H9 (cell line): ENCODE measurements at places on chromosomes 4 and X. TPM values are rescaled to one million over a fixed set of nuclear protein-coding genes. Genes with fewer than 3 reads are reported as not detected.

DNA sequence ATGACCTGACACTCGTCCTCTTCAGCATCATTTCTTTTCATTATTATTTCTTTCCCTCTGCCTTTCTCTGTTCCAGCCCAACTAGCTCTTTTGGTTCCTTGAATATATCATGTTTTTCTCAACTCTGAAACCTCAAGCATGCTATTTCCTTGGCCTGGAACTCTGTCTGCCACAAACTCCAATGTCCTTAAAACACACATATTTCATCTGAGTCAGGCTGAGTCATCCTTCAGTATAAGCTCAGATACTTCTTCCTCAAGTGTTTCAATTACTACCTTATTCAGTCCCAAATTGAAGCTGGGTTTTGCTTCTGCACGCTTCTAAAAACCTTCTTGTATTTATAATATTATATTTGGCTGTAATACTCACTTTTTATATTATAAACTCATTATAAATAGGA lies 424.2 kb downstream of the PDGFC start:
- DNase-seq, result no peak

- DNase-seq, result no peak
Measured at GRCh38 chrX:111483135-111483534, 28.3 kb upstream of the SERTM2 start.

GRCh38 chr4:152785639-152786615 lies 6.2 kb downstream of the ARFIP1 start:
- DNase-seq, result no peak

GRCh38 chrX:39367416-39367815 lies 566.2 kb downstream of the MID1IP1 start:
- no peak for DNase-seq

AMER1 gene
- 5.5 and 6.2 TPM in 2 replicates for total RNA-seq

DNA sequence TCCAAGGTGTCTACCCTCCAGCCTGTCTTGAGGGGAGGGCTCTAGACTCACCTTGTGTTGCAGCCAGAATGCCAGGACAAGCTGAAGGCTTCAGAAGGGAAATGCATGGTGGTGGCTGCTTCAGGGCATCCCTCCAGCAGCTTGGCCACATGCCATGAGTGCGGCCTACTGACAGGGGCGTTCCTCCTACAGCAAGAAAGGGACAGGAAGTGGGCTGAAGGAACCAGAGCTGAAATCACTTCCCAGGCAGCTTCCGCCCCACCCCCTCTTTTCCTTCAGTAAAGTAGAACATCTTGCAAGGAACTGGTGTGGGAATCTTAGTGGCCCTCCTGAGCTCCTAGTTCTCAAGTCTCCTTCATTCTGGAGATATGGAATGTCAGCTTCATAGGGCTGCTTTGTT lies 167.5 kb upstream of the DGKK start:
- no peak for DNase-seq

DNA sequence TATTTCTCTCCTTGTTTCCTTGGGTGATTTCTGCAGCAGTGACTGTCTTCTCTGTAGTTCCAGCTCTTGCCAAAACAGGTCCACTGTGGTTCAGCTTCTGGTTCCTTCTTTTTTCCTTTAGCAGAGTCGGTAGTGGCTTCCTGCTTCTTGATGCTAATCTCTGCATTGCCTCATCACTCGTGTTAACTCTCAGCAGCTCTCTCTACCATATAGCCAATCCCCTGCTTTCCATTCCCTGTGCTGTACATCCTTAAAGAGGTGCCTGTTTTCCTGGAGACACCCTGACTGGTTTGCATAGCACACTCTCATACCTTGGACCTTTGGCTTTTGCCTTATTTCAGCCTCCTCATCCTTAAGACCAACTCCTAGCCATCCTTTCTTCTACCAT lies 191.2 kb upstream of the LNX1 start:
- DNase-seq, result no peak

- DNase-seq, result no peak
Measured at GRCh38 chrX:66142351-66142750, 21.7 kb upstream of the HEPH start.

DNA sequence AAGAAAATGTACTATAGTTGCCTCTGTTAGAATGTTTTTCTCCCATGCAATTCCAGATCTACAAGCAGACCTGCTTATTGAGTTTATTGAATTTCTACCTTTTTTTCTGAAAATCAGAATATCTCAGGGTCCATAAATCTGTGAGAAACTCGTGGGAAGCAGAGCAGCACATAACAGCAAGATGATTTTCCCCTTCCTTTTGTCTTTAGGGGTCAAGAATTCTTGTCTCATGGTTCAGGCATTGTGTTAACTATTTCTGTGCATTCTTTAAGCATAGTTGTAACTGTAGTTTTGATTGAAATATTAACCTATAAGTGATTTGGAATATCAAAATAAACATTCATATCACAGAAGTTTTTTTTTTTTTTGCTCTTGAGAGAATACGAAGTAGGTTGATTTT lies 11.4 kb downstream of the EDNRA start:
- no peak for DNase-seq

FGD1 gene
- 19.2 and 20.2 TPM in 2 replicates for total RNA-seq

MAGEB2 gene
- total RNA-seq, result 0.13 and 0.18 TPM in 2 replicates
